ENCODE measurements at places on chromosomes 5 and 9. TPM values are rescaled to one million over a fixed set of nuclear protein-coding genes. Genes with fewer than 3 reads are reported as not detected.

DNA sequence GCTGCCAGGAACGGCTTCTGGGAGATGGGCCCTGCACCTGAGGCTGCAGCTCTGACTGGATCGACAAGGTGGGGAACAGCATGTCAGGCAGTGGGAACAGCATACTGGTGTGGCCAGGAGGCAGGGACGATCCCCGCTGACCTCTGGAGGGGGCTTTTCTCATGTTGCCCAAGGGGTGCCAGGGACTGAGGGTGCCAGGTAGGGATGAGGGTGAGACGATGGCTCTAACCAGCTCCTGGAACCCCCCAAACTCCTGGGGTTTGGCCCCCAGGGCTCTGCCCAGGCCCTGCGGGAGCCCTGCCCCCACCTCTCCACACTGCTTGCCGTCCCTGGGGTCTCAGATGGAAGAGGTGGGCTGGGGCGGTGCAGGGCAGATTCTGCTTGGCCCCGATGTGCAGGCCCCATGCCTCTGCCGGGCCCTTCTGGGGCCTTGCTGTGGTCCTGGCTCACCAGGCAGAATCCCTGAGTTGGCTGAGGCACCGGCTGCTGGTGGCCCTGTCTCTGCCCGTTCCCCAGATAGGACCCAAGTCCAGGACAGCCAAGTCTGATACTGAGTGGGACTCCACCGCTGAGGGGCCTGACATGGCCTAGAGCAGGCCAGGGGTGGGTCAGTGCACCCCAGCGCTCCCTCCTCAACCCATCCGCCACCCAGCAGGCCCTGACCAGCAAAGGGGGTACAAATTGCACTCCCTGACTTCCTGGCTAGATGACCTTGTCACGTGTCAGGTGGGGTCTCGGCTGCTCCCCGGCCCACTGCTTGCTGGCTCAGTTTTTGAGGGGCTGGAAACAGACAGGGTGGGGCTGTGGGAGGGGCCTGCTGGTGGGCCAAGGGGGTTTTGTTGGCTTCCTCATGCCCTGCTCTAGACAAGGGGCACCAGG lies 28.4 kb upstream of the RNF130 start:
- DNase-seq, result no peak

DNA sequence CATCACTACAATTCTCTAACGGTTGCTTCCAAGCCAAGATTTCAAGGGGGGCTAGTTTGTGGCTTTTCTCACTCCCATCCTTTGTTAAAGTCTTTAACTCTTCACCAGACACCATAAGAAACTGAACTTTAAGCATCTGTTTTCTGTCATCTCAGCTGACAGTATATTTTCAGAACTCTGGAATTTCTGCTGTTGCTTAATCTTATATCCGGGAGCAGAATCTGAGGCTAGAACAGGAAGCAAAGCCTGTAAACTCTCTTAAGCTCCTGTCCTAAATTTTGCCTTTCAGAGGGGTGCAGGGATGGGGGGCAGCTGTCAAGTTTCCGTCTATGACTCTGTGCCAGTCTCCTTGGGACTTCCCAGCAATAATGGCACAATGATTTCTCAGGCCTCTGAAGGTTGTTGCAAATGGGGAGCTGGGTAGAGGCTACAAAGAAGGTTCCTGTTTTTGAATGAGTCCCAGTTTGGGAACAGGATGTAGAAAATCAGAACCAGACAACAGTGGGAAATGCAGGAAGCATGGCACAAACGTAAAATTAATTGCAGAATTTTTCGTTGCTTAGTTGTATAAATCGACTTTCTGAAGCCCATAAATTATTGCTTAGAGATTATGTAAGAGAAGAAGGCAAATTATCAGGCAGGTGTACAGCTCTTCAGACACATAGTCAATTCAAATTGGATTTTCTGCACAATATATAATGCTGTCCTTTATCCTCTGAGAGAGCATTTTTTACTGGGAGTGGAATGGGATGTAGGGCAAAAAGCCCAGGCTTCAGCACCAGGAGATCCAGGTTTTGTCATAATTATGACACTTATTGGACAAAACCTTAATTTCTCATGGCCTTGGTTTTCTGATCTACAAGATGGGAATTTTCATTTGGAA lies 430.9 kb downstream of the DMAC1 start:
- DNase-seq, result peak; percentile 57

GRCh38 chr5:167814828-167815227 lies 476.6 kb upstream of the WWC1 start:
- DNase-seq, result peak; percentile 91

GRCh38 chr5:112491257-112491656 lies 72.2 kb upstream of the EPB41L4A start:
- DNase-seq, result peak; percentile 13

GRCh38 chr5:168270476-168270875 lies 21.0 kb upstream of the WWC1 start:
- no peak for DNase-seq

DNA sequence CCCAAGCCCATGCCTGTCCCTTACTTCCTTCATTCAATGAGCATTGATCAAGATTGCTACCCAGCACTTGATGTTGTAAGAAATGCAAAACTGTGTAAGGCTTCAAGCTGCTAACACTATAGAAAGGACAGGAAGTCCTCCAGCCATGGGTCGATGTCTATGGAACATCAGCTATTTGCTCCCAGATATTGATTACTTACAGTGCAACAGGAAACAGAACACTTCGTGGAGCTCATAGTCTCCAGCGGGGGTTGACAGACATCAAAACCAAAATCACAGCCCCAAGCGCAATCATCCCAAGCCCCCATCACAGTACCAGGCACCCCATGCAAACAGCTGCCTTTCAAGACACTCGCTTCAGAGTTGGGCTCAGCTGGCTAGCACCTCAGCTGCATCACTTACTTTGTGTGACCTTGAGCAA lies 26.8 kb upstream of the DUSP1 start:
- DNase-seq, result no peak

DNA sequence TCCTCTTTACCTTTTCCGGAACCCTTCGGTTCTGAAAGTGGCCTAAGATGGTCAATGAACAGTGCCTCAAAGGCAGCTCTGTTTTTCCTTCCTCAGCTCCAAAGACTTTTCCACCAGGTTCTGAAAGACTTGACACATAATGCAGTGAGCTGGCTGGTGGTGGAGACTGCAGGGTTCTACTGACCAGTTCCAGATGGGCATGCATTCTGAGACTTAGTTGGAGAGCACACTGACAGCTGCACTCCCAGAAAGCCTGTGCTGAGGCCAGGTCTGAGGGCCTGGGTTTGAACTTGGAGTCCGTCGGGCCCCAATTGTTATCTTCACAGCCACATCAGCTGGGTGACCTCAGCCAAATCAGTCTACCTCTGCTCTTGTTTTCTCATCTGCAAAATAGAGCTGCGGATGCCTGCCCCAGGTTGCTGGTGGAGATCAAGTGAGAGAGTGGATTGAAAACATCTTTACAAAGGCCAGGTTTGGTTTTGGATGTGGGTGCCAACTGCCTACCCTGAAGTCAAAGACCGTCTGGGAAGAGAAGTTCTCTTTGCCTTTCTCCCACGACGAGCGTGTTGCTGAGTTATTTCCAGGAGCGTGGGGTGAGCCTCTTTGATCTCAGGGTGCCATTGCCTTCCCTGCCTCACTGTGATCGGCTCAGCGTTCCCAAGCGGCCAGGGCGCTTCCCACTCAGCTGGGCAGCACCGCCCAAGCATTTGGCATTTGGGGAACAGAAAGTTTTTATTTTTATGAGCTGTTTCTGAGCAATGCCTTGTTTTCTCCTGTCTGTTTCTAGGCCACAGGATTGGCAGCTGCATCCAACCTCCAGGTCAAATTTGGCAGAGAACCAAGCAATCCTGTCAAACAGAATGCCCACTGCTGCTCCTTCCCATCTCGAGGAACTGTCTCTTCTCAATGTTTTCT lies 54.9 kb downstream of the RAD23B start:
- DNase-seq, result peak; percentile 83

DNA sequence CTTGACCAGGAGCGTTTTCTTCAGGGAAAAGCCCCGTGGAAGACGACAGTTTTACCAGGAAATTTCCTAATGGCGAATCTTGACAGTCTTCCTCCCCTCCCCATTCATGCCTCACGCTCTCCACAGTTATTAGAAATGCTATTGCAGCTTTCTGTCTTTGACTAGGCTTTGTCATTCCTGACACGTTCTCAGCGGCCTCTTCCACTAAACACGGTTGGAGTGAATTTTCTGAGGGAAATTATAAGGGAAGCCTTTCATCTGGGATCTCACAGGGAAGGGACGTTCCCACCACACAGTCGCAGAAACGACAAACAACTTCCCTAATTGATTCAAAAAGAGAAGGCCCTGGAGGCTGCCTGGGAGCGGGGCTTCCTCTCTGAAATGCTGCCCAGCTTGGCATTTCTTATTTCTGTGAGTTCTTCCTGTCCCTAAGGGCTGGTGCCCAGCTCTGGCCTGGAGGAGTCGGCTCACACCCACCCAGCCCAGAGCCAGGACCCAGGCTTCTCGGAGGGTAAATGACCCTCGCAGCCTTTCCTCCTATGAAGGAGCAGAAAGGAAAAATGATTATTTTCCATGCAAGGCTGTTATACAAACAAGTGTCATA lies 57.1 kb upstream of the PPP1R26 start:
- DNase-seq, result no peak

DBN1 gene
- 311 TPM for total RNA-seq

- no peak for DNase-seq
These were observed 59.8 kb upstream of the TBC1D9B start for GRCh38 chr5:179967489-179967888.

TMEM215 gene
- not detected for total RNA-seq

DNA sequence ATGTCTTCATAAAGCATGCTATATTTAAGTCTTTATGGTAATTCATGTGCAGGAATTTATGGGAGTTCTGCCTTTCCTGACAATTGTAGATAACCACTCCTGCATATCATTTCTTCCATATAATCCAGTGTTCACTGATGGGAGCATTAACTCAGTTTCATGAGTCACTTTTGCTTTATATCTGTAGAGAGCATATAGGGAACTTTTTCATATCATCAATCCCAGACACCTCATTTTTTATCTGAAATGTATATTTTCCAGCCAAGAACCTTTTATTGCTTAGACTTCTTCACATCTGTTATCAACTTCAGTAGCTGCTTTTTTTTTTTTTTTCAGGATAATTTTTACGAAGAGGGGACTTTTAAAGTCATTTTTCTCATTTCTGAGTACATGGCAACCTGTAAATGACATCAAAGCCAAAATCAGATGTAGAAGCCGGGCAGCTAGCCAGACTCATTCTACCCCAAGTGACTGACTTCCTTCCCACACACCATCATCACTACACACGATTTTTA lies 41.1 kb downstream of the NFX1 start:
- DNase-seq, result no peak

- no peak for DNase-seq
These were observed 1044.2 kb downstream of the TLE4 start for GRCh38 chr9:80615964-80616363.

- peak; percentile 76 for DNase-seq
These were observed 557 bp downstream of the PJA2 start for GRCh38 chr5:109408991-109409843.

- peak; percentile 46 for DNase-seq
These were observed 17.0 kb upstream of the NDUFS4 start for GRCh38 chr5:53543401-53543800.

- no peak for DNase-seq
These were observed 32.1 kb downstream of the COL15A1 start for GRCh38 chr9:98975838-98976237.

GPBP1 gene
- 83.7 TPM for total RNA-seq

CTXN3 gene
- not detected for total RNA-seq

- DNase-seq, result no peak
These were observed 144.7 kb downstream of the GABBR2 start for GRCh38 chr9:98563988-98564387.

PCDHGA10 gene
- 32.1 TPM for total RNA-seq

LCN9 gene
- total RNA-seq, result not detected
